Activated B cell treated with CpG ODN at 0.5 μM for 24 hours (primary cell): ENCODE measurements at places on chromosomes 11 and 22. TPM values are rescaled to one million over a fixed set of nuclear protein-coding genes. Genes with fewer than 3 reads are reported as not detected.

NLRP6 gene
- total RNA-seq: 0.46 and 0.64 TPM in 2 replicates

MYH9 gene
- 714 and 755 TPM in 2 replicates for total RNA-seq

RHOG gene
- total RNA-seq: 163 and 176 TPM in 2 replicates

GRAMD4 gene
- 39.3 and 45.6 TPM in 2 replicates for total RNA-seq

CHRM4 gene
- 0.35 and 0.42 TPM in 2 replicates for total RNA-seq

ELMOD1 gene
- not detected in 2 replicates for total RNA-seq

PATL1 gene
- total RNA-seq: 42.0 and 45.1 TPM in 2 replicates

GLB1L3 gene
- total RNA-seq: not detected in 2 replicates

SMIM35 gene
- total RNA-seq: 1.8 and 1.9 TPM in 2 replicates

CD3G gene
- 0.20 TPM in 1 of 2 replicates, not detected in the other for total RNA-seq

- H3K4me3 ChIP-seq: no peak overlapping the region
- no peak for DNase-seq
- H3K27ac ChIP-seq: no peak overlapping the region
- no peaks in the 10 kb centered on the region for H3K4me1 ChIP-seq
- no peaks in the 10 kb centered on the region for H3K36me3 ChIP-seq
Measured at GRCh38 chr11:17752144-17752543, 17.6 kb downstream of the KCNC1 start.

GRCh38 chr11:130168105-130168504 is 8.5 kb downstream of the ST14 start:
- H3K27ac ChIP-seq: no peak overlapping the region
- DNase-seq: no peak
- H3K4me1 ChIP-seq: peaks cover 81% of the 10 kb centered on the region
- peak overlapping the region; percentile 17 for H3K4me3 ChIP-seq
- H3K36me3 ChIP-seq: no peaks in the 10 kb centered on the region

DNA sequence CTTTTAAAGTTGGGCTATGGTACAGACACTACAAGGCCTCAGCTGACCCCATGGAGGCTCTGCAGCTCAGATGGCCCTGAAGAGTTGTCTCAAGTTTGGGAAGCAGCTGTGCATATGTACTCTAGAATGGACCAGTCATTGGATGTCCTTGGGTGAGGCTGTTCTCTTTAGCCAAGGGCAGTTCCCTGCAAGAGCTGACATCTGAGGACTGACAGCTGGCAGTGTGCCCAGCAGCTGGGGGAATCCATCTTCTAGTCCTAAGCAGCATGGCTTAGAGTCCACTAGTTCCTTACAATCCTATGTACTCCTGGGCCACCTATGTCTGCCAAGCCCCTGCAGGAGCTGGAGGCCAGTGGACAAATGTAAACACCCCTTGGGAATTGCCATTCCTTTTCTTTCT is 76.5 kb downstream of the C11orf91 start:
- H3K4me3 ChIP-seq: no peak overlapping the region
- no peak overlapping the region for H3K27ac ChIP-seq
- H3K36me3 ChIP-seq: no peaks in the 10 kb centered on the region
- H3K27me3 ChIP-seq: peaks cover 2% of the 10 kb centered on the region
- H3K4me1 ChIP-seq: no peaks in the 10 kb centered on the region

- no peaks in the 10 kb centered on the region for H3K36me3 ChIP-seq
- H3K4me1 ChIP-seq: peaks cover 17% of the 10 kb centered on the region
- DNase-seq: no peak
- H3K27ac ChIP-seq: no peak overlapping the region
- H3K27me3 ChIP-seq: peaks cover 14% of the 10 kb centered on the region
- H3K4me3 ChIP-seq: no peak overlapping the region
Measured at GRCh38 chr11:64697663-64698375, 25.2 kb downstream of the NRXN2 start.

DNA sequence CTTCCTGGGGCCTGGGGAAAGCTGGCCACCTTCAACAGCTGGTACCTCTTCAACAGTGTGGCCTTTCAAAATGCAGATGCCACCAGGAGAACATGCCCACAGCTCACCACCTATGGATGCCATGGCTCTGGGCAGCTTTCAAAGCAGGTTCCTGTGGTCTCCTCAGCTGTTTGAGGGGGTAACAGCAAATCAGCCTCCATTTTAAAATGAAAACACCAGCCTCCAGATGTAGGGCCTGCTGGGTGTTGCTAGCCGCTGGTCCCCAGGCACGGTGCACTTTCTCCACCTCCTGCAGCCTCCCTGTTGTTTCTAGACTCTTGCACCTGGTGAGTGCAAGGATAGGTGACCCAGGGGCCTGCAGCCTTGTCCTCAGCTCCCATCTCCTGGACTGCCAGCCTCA is 10.0 kb downstream of the CDPF1 start:
- no peak overlapping the region for H3K27ac ChIP-seq
- H3K4me3 ChIP-seq: no peak overlapping the region
- DNase-seq: no peak
- peaks cover 21% of the 10 kb centered on the region for H3K4me1 ChIP-seq
- H3K27me3 ChIP-seq: no peaks in the 10 kb centered on the region
- peaks cover 34% of the 10 kb centered on the region for H3K36me3 ChIP-seq

DNA sequence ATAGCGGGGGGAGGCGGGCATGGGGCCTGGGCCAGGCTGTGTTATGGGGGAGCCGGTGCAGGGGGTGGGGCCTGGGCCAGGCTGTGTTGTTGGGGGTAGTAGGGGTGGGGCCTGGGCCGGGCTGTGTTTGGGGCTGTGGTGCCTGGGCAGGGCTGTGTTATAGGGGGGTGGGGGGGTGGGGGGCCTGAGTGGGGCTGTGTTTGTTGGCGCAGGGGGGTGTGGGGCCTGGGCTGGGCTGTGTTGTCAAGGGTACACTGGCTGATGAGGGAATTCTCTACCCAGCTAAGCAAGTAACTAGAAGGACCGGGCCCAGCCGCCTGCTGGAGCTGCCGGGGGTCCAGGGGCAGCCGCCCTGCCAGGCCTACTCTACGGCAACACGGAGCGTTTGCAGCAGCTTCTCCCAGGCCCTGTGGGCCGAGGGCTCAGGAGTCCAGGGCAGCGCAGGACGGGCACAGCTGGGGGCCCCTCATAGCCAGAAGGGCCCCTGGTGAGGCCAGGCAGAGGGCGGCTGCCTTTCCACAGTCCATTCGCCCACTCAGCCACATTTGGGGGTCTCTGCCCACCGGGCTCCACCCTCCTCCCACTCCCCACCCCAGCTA is 10.1 kb upstream of the PIM3 start:
- peaks cover 9% of the 10 kb centered on the region for H3K4me1 ChIP-seq
- H3K36me3 ChIP-seq: no peaks in the 10 kb centered on the region
- H3K27me3 ChIP-seq: no peaks in the 10 kb centered on the region
- no peak overlapping the region for H3K4me3 ChIP-seq
- no peak overlapping the region for H3K27ac ChIP-seq
- DNase-seq: no peak

DNA sequence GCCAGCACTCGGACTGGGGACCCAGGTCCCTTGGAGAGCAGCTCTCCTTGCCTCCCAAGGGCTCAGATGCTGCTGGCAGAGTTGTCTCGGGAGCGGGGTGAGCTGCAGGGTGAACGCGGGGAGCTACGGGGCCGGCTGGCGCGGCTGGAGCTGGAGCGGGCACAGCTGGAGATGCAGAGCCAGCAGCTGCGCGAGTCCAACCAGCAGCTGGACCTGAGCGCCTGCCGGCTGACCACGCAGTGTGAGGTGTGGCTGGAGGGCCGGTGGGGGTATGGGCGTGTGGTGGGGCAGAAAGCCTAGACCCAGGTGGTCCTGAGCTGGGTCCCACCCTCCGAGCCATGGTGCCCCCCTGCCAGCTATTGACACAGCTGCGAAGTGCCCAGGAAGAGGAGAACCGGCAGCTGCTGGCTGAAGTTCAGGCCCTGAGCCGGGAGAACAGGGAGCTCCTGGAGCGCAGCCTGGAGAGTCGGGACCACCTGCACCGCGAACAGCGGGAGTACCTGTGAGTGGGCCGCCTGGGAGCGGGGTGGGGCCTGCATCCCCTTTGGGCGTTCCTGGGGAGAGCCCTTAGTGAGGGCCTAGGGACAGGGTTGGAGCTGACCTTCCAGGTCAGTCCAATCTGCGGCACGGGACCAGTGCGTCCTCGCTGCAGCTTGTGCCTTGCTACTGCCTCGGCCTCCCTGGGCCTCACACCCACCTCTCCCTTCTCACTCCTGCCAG is 5.8 kb upstream of the RPS6KA4 start:
- peaks cover 16% of the 10 kb centered on the region for H3K4me1 ChIP-seq
- H3K36me3 ChIP-seq: peaks cover 32% of the 10 kb centered on the region
- no peak overlapping the region for H3K4me3 ChIP-seq
- H3K27me3 ChIP-seq: no peaks in the 10 kb centered on the region

- H3K4me1 ChIP-seq: peaks cover 68% of the 10 kb centered on the region
- H3K4me3 ChIP-seq: peak overlapping the region; percentile 67
- peaks cover 9% of the 10 kb centered on the region for H3K36me3 ChIP-seq
- DNase-seq: no peak
- H3K27me3 ChIP-seq: no peaks in the 10 kb centered on the region
- peak overlapping the region; percentile 94 for H3K27ac ChIP-seq
Measured at GRCh38 chr11:65383778-65384177, 1.3 kb upstream of the SLC25A45 start.

- DNase-seq: peak; percentile 44
- peak within 1 kb of the TSS; percentile 72 for H3K27ac ChIP-seq
- H3K4me3 ChIP-seq: peak within 1 kb of the TSS; percentile 79
- peaks cover 4% of the 10 kb centered on the region for H3K27me3 ChIP-seq
Measured at GRCh38 chr11:65558002-65558929, at the start of gene LTBP3. Gene LTBP3, minus strand, starts transcription at chr11:65558359. Its CDS starts 400 bp downstream, at chr11:65557959.

- no peak overlapping the region for H3K4me3 ChIP-seq
- H3K4me1 ChIP-seq: no peaks in the 10 kb centered on the region
- no peaks in the 10 kb centered on the region for H3K27me3 ChIP-seq
Measured at GRCh38 chr11:12158909-12159308, 48.5 kb downstream of the MICAL2 start.

DNA sequence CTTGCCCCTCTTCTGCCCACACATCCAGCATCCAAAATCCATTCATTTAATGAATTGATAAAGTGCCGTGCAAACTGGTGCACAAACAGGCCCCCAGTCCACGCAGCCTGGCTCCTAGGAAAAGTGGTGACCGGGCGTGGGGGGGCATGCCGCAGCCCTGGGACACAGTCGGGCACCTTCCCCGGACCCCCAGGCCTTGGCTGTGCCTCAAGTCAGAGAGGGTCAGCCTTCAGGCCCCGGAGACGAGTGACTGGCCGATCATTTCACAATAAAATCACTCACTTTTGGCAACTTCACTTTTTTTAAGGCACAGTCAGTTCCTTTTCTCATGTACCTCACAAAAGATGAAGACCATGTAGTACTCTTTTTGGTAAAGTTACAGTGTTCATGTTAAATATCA is 8.0 kb downstream of the CDPF1 start:
- no peak overlapping the region for H3K4me3 ChIP-seq
- no peak overlapping the region for H3K27ac ChIP-seq
- H3K36me3 ChIP-seq: peaks cover 28% of the 10 kb centered on the region
- no peaks in the 10 kb centered on the region for H3K27me3 ChIP-seq
- peaks cover 21% of the 10 kb centered on the region for H3K4me1 ChIP-seq

DNA sequence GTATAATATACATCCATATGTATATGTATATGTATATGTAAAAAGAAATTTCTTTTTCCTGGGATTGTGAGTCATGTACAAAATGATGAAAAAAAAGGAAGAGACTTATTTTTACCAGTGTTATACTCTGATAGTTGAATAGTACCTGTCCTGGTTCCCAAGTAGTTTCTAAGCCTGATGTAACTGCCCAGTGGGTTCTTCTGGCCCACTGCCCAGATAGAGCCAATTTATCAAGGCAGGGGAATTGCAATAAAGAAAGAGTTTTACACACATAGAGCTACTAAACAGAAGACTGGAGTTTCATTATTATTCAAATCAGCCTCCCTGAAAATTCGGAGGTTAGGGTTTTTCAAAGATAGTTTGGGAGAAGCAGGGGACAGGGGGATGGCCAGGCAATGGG is 29.1 kb upstream of the NARS2 start:
- no peaks in the 10 kb centered on the region for H3K4me1 ChIP-seq
- no peak overlapping the region for H3K4me3 ChIP-seq

DNA sequence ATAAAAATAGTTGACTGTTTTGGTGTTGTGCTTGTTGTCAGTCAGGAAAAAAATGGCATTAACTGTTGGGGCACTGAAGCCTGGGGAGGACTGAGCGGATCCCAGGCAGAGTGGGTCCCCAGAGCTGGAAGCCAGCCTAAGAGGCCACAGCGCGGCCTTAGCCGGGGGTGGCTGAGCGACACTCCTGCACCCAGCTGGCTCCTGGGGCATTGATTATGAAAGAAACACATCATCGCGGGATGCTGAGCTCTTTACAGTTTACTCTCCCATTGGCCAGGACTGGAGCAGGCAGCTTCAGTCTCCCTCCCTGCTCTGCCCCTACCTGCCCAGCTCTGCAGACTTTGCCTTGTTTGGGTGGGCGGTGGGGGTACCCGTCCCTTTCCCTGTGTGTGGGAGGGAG is 121.5 kb downstream of the ST3GAL4 start:
- no peak overlapping the region for H3K27ac ChIP-seq
- peaks cover 8% of the 10 kb centered on the region for H3K4me1 ChIP-seq
- DNase-seq: no peak
- no peaks in the 10 kb centered on the region for H3K36me3 ChIP-seq

DNA sequence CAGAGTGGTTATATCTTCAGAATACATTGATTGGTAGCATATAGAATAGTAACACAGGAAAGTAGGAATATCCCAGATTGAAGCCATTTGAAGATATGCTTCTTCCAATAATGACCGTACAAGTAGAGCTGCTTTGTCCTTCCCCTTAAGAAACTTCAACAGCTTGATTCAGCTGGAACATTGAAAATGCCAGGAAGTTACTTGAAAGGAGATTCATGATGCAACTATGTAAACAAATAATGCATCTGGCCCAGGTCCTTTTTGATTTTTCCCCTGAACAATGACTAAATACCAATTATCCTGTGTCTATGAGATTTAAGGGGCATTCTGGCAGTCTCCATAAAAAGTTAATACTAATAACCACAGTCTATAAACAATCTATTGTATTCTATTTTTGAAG is 3.0 kb downstream of the DKK3 start:
- no peak overlapping the region for H3K4me3 ChIP-seq
- no peak overlapping the region for H3K27ac ChIP-seq
- peaks cover 6% of the 10 kb centered on the region for H3K4me1 ChIP-seq
- no peaks in the 10 kb centered on the region for H3K36me3 ChIP-seq
- H3K27me3 ChIP-seq: peaks cover 43% of the 10 kb centered on the region
- DNase-seq: no peak
